ENCODE measurements at places on chromosomes 3 and 15.

DNA sequence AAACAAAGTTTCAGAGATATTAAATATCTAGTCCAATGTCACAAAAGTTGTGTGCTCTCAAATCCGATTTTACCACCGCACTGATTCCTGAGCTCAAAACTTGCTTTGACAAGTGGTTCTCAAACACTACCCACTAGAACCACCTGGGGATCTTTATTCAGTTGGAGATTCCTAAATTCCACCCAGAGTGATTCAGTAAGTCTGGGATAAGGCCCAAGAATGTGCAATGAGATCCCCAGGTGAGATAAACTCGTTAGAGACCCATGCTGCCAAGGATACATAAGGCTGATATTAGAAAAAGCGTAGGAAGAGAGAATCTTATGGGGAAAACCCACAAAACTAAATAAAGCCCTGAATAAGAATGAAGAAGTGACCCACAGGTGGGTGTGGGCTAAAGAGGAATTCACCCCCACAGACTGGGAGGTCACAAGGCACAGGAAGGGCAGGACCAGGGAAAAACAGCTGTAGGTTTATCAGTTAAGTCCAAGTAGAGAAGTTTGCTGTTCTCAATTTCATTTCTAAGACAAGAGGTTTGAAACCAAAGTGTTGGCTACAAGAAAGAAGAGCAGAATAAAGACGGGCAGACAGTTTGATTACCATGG, 11.5 kb upstream of the RPS17 start:
- no peak for DNase-seq

GRCh38 chr3:35565048-35565447, 74.3 kb upstream of the ARPP21 start:
- no peak for DNase-seq

GRCh38 chr3:61666615-61667330, 105.4 kb downstream of the PTPRG start:
- DNase-seq, result no peak

DNA sequence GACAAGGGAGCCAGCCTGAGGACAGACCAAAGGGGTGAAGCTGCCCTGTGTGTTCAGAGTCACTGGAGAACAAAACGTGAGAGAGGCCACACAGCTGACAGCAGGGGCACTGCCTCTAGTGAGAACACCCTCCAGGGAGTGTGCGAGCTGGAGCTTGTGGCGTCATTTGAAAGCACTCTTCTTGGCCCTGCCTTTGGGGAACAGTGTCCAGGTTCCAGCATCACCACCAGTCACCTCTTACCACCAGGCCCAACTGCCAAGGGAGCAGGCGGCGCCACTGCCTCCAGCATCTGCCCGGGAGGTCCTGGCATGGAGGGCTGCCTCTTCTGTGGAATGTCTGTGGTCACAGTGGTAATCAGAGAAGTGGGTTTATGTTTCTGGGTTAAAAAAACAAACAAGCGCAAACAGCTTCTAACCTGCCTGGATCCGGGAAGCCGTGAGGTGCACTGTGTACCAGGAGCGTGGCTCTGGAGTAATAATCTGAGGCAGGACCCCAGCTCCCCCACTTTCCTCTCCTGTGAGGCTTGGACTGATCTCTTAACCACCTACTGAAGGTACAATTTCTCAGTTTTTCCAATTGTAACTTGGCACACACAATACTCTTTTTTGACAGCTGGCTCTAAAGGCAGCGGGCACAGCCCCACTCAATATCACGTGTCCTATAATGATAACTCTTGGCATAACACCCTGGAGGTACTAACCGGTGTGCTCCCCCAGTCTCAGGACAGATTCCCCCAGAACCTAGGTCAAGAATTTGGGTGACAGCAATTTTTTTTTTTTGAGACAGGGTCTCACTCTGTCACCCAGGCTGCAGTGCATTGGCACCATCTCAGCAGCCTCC, 32.2 kb upstream of the CDCP1 start:
- no peak for DNase-seq
